Tibial nerve (tissue), 4 donors: ENCODE measurements at places on chromosomes 3 and 15. TPM values are rescaled to one million over a fixed set of nuclear protein-coding genes. Genes with fewer than 3 reads are reported as not detected.
A peak's percentile ranks its signal among the peaks of the same experiment; 100 is the strongest.

DNA sequence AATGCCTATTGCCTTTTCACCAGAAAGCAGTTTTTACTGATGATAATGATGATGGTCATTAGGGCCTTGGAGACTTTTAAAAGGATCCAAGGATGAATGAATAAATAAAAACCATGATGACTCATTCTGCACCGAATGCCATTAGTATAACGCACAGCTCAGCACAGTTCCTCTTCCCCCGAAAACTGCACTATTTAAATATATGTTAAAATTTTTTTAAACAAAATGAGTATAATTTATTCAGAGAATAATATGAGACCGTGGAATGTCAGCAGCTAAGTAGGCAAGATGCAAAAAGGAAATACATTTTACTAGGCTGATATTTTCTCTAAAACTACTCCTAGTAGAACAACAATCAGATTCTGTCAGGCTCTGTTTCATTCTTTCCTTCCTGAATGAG, 83.4 kb upstream of the NANOGP8 start:
- H3K4me3 ChIP-seq, result no peak overlapping the region
- no peaks in the 10 kb centered on the region for H3K4me1 ChIP-seq
- no peaks in the 10 kb centered on the region for H3K36me3 ChIP-seq
- DNase-seq, result no peak

- H3K27me3 ChIP-seq, result no peaks in the 10 kb centered on the region
- DNase-seq, result no peak
- no peak overlapping the region for H3K4me3 ChIP-seq
- H3K4me1 ChIP-seq, result no peaks in the 10 kb centered on the region
- no peak overlapping the region for H3K27ac ChIP-seq
Observed at GRCh38 chr15:69664572-69665571, 212.3 kb downstream of the RPLP1 start.

The IQCF5 gene
- not detected for total RNA-seq

- no peak overlapping the region for H3K27ac ChIP-seq
- no peaks in the 10 kb centered on the region for H3K27me3 ChIP-seq
- H3K4me1 ChIP-seq, result no peaks in the 10 kb centered on the region
- H3K4me3 ChIP-seq, result no peak overlapping the region
- H3K36me3 ChIP-seq, result no peaks in the 10 kb centered on the region
Observed at GRCh38 chr3:166444756-166445155, 607.5 kb upstream of the BCHE start.

- H3K27me3 ChIP-seq, result no peaks in the 10 kb centered on the region
- no peaks in the 10 kb centered on the region for H3K36me3 ChIP-seq
- H3K4me1 ChIP-seq, result no peaks in the 10 kb centered on the region
Observed at GRCh38 chr15:53472883-53473282, 286.6 kb downstream of the WDR72 start.

- H3K36me3 ChIP-seq, result no peaks in the 10 kb centered on the region
- H3K27ac ChIP-seq, result no peak overlapping the region
- no peak overlapping the region for H3K4me3 ChIP-seq
- H3K4me1 ChIP-seq, result peaks cover 6% of the 10 kb centered on the region
- peak; percentile 38 for DNase-seq
Observed at GRCh38 chr3:44045476-44046275, 196.0 kb upstream of the TOPAZ1 start.

- no peak for DNase-seq
- no peaks in the 10 kb centered on the region for H3K4me1 ChIP-seq
- no peaks in the 10 kb centered on the region for H3K36me3 ChIP-seq
Observed at GRCh38 chr15:57551715-57552677, 39.7 kb upstream of the MYZAP start.

GRCh38 chr3:112456147-112456546, 43.1 kb downstream of the BTLA start:
- no peaks in the 10 kb centered on the region for H3K27me3 ChIP-seq
- no peak overlapping the region for H3K27ac ChIP-seq
- H3K4me1 ChIP-seq, result no peaks in the 10 kb centered on the region
- no peak overlapping the region for H3K4me3 ChIP-seq
- no peaks in the 10 kb centered on the region for H3K36me3 ChIP-seq
- DNase-seq, result no peak

The GRAMD1C gene
- 1.1 TPM for total RNA-seq

- H3K27ac ChIP-seq, result no peak overlapping the region
- H3K27me3 ChIP-seq, result no peaks in the 10 kb centered on the region
- H3K4me3 ChIP-seq, result no peak overlapping the region
Observed at GRCh38 chr3:98843266-98843959, 58.1 kb downstream of the DCBLD2 start.
